NCI-H1417 treated with DMSO at 0.1 percent for 48 hours (cell line): ENCODE measurements at places on chromosomes 3 and 15.

DNA sequence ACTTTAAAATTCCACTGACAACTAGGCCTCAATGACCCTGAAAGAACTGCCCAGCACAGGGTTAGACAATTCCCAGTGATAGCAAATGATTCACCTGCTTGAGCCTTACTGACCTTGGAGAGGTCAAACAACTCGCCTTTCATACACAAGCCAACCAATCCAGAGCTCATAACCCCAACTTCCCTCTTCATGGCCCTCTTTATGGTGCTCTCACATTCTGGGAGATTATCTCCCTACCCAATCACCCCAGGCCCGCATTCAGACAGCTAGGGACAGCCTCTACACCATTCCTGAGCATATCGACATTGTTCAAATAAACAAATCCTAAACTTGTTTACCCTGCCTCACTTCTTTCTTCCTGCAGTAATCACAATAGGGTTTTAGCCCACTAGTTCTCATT, 32.2 kb upstream of the COLQ start:
- DNase-seq: no peak

DNA sequence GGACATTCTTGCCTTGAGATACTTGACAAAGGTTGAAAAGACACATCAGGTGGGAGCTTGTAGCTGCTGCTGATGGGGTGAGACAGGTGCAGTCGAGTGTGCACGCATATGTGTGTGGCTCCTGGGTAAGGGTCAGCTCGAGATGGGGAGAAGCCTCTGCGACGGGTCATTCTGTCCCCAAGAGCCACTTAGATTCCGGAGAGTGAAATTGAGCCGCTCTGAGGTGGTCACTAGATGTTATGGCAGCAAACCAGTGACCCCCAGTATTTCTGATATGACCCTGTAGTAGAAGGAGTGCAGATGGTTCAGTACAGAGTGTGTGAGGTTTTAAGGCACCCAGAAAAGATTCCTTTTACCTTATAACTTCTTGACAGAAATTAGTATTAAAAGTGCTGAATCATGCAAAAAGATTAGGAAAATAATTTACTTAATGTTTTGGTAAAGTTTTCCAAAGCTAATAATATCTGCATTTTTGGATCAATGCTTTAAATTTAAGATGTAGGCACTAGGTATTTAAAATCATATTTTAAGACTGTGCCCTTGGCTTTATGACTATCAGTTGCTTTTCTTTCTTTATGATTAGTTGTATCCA, 241.9 kb upstream of the TOPAZ1 start:
- DNase-seq: no peak

GRCh38 chr3:152328841-152329240, 60.1 kb downstream of the MBNL1 start:
- no peak for DNase-seq

GRCh38 chr15:58227706-58228543, 89.7 kb downstream of the AQP9 start:
- DNase-seq: peak; percentile 31

DNA sequence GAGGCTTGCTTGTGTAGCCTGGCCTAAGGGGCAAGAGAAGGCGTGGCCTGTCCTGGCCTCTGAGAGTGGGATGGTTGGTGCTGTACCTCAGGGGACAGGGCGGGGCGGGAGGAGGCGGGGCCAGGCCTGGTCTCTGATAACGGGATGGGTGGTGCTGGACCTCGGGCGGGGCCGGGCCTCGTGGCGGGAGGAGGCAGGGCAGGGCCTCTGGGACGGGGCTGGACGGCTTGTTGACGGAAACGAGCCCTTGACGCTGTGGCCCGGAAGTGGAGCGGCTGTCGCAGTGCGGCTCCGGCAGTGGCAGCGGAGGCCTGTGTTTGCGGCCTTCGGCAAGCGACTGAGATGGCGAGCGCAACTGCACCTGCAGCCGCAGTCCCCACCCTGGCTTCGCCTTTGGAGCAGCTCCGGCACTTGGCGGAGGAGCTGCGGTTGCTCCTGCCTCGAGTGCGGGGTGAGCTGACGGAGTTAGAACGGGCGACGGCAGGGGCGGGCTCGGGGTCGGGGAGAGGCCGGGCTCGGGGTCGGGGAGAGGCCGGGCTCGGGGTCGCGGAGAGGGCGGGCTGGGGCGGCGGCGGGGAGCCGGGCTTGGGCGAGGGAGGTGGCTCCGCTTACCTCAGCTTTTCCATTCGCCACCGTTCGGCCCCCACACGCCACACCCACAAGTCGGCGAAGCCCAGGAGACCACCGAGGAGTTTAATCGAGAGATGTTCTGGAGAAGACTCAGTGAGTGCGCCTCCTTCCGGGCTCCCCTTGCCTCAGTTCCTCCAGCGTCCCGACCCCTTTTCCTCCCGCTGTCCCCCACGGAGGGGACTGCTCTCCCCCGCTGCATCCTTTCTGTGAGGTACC, at the start of gene CCNDBP1:
Gene CCNDBP1, plus strand, starts transcription at position 247 of the 846 bp plus-strand sequence. Its CDS starts 96 bp downstream, at position 343.
- DNase-seq: no peak

DNA sequence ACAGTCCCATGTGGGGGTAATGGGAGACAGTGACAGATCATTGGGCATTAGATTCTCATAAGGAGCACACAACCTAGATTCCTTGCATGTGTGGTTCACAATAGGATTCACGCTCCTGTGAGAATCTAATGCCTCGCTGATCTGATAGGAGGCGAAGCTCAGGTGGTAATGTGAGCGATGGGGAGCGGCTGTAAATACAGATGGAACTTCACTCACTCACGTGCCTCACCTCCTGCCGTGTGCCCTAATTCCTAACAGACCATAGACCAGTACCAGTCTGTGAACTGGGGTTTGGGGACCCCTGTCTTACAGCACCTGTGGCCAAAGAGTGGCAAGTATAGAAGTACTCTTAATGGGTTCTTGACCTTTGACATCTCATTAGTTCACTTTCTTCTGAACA, 554.7 kb downstream of the FOXP1 start:
- DNase-seq: no peak

GRCh38 chr15:81023483-81024264, 23.0 kb downstream of the TLNRD1 start:
- no peak for DNase-seq

- no peak for DNase-seq
These were observed 79.6 kb upstream of the DCBLD2 start for GRCh38 chr3:98980915-98981596.

- no peak for DNase-seq
These were observed 80.2 kb downstream of the BOC start for GRCh38 chr3:113291572-113291971.

DNA sequence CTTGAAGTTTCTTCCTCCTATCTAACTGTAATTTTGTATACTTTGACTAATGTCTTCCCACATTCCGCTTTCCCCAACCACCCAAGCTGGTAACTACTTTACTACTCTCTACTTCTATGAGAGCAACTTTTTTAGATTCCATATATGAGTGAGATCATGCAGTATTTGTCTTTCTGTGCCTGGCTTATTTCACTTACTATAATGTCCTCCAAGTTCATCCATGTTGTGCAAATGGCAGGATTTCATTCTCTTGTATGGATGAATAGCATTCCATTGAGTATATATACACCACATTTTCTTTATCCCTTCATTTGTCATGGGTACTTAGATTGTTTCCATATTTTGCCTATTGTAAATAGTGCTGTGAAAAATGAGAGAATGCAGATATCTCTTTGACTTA, 78.5 kb upstream of the CCNL1 start:
- DNase-seq: no peak

DNA sequence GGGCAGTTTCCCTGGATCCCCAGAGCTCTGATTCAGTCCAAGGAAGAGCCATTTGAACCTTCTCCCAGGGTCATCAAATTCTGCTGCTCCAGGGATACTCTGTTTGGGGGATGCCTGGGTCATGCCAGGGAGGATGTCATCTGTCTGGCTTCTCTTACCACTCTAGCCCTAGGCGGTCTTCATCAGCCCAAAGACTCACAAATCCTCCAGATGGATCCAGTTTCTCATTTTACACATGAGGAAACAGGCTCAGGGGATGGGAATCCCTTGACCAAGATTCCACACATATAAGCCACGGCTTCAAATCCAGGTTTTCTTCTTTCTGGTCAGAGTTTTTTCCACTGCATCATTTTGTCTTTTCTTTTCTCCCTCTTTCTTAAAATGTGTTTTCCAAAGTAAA, 36.7 kb downstream of the SLC28A1 start:
- no peak for DNase-seq

DNA sequence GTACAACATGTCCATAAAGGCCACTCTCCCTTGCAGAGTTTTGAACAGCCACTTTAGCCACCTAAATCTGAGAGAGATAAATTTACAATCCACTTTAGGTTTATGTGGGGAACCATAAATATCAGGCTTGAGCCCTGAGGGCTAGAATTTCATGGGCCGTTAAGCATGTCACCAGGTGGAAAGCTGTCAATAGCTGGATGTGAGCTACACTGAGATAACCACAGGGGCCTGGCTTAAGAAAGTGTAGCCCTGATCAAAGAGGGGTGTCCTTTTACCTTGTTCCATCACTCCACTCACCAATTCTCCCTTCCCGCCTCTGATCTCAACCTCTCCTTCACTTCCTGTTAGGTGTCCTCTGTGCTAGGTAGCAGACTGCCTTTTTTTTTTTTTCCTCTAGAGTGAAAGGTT, 172.8 kb upstream of the ICE2 start:
- DNase-seq: peak; percentile 62

- DNase-seq: no peak
These were observed 23.3 kb downstream of the RASGRF1 start for GRCh38 chr15:79067072-79067833.

- no peak for DNase-seq
These were observed 849 bp upstream of the PRKCD start for GRCh38 chr3:53160061-53160659.

- no peak for DNase-seq
These were observed 759.4 kb downstream of the NSUN3 start for GRCh38 chr3:94822298-94822697.

- DNase-seq: peak; percentile 43
These were observed 13.9 kb downstream of the NLGN1 start for GRCh38 chr3:173411375-173411973.

- no peak for DNase-seq
These were observed 851.9 kb upstream of the ALCAM start for GRCh38 chr3:104514776-104515175.

DNA sequence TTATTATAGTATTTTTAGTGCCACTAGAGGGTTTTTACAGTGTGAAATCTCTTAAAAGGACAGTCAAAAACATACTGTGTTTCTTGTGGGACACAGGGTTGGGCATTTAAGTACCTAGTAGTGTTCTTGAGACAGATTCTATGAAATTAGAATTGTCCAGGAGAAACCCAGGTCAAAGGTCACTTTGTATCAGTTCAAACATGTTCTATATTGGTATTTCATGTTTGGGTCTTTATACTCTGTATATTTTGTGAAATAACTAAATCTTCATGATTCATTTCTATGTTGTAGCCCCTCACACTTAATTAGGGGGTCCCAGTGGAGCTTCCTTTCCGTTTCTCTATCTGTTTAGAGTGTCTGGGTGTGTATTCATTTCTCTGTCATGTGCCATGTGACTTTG, 171.6 kb downstream of the PTPRG start:
- DNase-seq: no peak

- DNase-seq: no peak
These were observed 8.0 kb downstream of the MCM2 start for GRCh38 chr3:127606086-127606805.

DNA sequence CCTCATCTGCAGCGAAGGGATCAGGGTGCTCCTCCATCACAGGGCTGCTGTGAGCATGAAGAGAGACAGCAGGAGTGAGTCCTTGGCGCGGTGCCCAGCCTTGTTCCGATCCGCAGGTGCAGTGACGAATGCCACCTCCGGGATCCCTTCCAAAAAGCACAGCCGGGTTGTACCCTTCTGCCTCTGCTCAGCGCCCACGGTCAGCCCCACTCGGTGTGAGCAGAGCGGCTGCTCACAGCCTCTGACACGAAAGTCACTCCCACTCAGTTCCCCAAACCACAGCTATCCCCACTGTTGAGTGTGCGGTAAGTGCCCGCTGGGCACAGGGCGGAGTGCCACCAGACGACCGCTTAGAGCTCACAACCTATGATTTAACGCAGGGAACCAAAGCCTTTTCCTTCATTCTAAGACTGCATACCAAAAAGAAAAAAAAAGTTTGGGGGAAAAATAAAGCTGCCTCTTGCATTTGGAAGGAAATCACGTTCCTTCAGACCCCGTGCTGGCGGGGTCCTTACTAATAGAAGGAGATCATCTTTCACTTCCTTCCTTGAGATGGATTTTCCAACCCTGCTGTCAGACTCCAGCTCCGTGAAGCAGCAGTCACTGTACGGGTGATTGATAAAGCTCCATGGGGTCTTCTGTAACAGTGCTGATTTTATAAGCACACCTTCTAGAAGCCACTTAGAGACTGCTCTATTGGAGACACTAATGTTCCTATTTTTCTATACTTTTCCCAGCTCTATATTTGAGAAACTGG, 34.7 kb upstream of the TUBGCP5 start:
- DNase-seq: peak; percentile 29

DNA sequence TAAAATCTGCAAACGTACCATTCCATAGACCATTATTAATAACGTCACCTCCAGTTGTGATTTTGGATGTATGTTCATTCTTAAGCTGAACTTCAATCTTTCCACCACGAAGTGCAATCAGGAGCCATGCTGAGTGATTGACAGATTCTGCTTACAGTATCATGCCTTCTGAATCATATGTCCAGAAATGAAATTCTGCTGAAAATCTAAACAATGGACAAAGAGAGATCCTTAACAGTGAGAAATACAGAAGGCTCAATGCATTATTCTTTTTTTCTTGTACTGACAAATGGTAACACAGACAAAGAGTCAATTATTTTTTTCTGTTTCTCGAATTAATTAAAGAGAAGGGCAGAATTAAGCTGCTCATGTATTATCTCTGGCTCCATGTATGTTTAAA, 1114.5 kb downstream of the EPHA3 start:
- DNase-seq: no peak
